ENCODE measurements at places on chromosomes 11 and 22.

DNA sequence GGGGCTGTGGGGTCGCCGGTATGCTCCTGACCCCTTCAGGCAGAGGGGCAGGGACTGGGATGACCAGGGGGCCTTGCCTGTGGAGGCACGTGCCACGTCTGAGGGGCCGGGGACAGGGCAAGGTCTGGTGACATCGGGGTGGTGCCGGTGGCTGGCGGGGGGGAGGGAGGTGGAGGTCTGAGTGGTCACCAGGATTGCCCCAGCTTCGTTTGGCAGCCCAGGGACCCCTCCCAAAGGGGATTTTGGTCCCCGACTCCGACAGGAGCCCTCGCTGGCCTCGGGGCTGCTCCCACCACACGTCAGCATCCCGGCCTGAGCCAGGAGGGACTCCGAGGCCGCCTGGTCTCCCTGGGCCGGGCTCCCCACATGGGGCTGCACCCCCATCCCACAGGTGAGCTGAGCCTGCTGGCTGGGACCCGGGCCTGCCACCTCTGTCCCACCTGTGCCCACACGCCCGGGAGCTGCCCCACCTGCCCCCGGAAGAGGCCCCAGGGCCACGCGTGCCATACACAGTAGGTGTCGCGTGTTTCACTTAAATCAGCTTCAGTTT is 1.1 kb upstream of the MUC6 start:
- DNase-seq: no peak

- DNase-seq: no peak
Measured at GRCh38 chr11:118202599-118203422, 22.0 kb downstream of the JAML start.

GRCh38 chr22:26901198-26901816 is 243.9 kb downstream of the MIAT start:
- DNase-seq: no peak

DNA sequence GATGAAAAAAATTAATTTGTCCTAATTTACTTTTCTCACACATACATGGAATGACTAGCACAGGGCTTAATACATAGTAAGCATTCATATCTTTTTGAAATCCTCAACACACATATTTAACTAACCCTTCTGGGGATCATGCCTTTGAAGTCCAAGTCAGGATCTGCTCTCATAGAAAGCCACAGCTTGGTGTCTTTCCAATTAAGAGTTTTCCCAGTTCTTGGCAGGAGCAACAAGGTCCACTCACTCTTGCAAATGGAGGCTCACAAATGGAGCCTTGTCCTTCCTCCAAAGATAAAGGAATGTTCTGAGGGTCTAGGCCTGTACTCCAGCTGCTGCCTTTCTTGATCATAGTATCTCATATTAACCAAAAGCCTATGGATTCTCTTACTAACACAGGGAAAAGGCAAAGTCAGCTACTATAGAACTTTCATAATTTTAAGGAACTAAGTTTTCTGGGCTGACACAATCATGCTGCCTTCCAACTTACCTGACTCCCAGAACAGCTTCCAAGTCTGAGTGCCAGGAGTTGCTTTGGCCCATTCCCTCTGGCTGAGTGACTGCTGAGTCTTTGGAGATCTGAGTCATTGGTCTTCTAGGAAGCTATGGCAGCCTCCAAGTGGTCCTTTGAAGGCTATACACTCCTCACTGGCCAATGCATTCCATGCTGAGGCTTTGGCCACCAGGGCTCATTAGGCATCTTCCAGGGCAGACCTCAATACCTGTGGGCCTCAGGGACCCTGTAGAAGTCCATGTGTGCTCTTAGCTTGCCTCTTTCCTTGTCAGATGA is 25.8 kb upstream of the NUCB2 start:
- DNase-seq: no peak

- no peak for DNase-seq
Measured at GRCh38 chr11:109547356-109548027, 125.5 kb downstream of the C11orf87 start.

Measured in NCI-H2171 treated with DMSO at 0.1 percent for 48 hours (cell line).